ENCODE measurements at places on chromosomes 7 and 10. TPM values are rescaled to one million over a fixed set of nuclear protein-coding genes. Genes with fewer than 3 reads are reported as not detected.

Gene C10orf90
- not detected for total RNA-seq

DNA sequence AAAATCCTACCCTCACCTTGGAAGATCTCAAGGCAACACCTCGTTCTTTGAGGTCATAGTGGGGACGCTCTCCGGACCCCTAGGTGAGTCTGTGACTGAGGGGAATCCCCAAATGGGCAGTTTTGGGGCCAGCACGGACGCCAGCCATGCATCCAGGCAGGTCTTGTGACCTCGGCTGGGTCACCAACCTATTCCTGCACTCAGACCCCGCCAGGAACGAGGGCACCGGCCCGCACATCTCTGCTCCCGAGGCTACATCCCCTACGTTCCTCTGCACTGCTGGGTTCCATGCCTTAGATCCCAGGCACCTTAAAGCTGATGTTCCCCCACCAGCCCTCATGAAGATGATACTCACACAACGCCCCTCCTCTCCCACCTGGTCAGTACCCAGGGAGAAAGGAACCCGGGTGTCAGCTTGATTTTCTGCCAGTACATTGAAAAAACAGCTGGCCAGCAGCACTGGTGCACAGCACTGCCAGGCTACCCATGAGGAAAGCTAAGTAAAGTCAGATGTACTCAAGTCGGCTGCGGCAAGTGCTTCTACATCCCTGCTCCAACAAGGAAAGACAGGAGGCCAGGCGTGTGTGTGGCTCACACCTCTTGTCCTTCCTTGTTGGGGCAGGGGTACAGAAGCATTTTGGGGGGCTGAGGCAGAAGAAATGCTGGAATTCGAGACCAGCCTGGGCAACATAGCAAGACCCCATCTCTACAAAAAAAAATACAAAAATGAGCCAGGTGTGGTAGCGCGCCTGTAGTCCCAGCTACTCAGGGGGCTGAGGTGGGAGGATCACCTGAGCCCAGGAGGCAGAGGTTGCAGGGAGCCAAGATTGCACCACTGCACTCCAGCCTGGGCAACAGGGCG, 48.1 kb downstream of the DIP2C start:
- DNase-seq, result no peak

GRCh38 chr10:21497177-21497807, 28.2 kb downstream of the SKIDA1 start:
- DNase-seq, result peak; percentile 96

GRCh38 chr10:89283936-89284475, 17.8 kb upstream of the IFIT2 start:
- peak; percentile 67 for DNase-seq

DNA sequence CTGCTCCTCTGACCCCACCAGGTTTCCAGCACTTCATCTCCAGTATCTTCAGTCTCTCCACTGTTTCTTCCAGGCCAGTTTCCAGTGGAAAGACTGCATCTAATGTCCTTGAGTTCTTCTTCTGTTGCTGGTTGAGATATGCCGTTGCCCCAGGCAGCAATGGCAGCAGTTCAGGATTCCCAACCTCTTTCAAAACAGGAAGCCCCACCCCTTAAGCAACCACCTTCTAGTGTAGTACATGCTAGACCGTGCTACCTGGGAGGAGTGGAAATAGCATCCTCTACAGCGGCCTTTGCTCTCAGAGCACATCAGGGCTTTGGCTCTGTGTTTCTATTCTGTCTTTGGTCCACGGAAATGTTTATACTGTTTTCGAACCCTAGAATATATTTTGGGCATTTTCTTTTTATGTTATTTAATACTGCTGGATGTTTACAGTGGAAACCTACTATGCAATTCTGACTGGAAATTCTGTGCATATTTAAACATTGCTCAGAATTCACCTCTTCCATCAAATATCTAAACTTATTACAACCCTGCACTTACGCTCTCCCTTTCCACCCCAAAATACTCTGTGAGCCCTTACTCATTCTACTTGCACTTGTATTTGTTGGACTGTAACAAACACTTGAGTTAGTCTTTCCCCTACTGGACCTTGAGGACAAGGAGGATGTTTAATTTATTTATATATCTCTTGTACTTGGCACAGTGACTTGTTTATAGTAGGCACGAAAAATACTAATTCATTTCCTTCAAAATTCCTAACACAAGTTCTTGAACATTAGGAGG, 8.5 kb upstream of the BPGM start:
- no peak for DNase-seq

DNA sequence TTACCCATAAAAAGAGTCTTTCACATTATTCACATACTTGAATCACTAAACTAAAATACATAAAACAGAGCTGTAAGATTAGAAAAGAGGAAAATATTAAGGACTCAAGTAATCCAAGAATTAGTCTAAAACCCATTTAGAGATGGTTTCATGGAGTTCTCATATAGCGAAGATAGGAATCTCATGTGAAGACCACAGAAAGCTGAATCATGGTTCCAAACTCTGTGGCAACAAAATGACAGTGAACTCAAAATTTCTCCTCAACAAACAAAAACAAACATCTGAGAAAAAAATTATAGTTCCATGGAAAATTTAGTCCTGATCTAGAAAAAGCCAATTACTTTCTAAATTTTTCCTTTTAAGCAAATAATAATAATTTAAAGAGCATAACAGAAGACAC, 34.6 kb downstream of the BAZ1B start:
- DNase-seq, result no peak

GRCh38 chr10:24931236-24931635, 21.2 kb downstream of the PRTFDC1 start:
- DNase-seq, result no peak

GRCh38 chr7:125491137-125491536, 561.5 kb upstream of the POT1 start:
- no peak for DNase-seq

GRCh38 chr7:124996778-124997177, 67.2 kb upstream of the POT1 start:
- no peak for DNase-seq

Gene SPDYE3
- total RNA-seq, result not detected

Gene OPALIN
- not detected for total RNA-seq

- no peak for DNase-seq
Measured at GRCh38 chr10:32929634-32930033, 28.4 kb downstream of the ITGB1 start.

DNA sequence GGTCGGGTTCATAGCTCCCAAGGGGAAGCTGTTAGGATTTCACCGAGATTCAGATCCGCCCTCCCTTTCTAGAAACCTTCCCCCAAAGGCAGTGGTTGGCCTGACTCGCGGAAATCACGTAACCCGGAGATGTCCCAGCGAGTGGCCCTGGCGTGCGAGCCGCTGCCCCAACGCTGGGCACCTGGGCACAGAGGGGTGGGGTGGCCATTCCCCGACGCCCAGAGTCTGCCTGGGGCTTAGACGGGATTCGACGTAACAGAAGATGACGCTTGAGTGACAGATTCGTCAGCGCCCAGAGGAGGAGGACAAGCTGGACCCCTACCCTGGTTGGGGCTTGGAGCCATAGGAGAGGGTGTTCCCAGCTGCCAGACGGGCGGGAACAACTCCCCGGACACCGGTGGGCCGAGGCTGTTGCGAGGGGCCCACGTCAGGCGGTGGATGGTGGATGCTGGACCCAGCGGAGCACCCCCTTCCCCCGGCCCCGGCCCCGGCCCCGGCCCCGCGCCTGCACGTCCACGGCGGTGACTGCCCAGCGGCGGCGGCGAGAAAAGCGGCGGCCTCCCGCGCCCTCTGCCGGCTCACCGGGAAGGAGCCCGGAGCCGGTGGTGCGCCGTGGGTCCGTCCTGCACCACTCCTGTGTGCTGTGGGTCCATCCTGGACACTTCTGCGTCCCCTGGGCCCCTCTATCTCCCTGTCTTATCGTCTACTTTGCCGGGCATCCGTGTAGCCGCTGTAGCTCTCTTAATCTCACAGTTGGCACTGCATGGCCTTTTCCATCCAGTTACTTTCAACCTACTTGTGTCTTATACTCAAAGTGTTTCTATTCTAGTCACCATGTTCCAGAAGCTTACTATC, 35.4 kb upstream of the KNDC1 start:
- DNase-seq, result peak; percentile 58

DNA sequence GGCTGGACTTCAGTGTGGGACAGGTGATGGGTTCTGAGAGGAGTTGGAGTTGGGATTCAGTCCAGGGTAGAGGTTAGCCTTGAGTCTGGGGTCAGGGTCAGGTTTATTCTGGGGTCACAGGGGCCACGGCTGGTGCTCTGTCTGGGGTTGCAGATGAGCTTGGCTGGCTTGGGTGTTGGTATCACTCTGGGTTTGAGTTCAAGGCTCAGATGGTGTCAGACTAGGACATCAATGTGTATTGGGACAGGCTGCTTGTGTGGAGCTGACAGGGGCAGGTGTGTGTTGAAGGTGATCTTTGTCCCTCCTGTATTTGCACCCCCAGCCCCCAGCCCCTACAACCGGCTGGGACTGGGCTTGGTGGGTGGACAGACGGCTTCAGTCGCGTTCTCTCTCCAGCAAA, 26.8 kb downstream of the TMEM270 start:
- DNase-seq, result no peak

- peak; percentile 82 for DNase-seq
Measured at GRCh38 chr10:11165591-11166543, 148.2 kb downstream of the CELF2 start.

Gene NUDT13
- 4.1 TPM for total RNA-seq

DNA sequence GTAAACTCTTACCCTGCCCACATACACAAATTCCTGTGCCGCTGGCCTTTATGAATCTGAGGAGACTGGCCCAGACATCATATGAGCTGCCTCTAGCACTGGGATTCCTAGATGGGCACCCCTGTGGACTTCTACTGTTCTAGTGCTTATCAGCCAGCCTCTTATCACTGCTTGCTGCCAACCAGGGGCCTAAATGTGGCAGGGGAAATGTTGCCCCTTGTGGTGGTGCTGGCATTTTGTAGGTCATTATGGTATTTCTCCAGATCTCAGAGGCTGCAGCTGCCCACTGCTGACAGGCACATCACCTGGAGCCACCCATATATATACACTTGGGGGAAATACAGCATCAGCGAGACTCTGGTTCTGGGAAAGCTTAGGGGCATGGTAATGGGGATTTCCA, 5.4 kb downstream of the SFR1 start:
- DNase-seq, result no peak

DNA sequence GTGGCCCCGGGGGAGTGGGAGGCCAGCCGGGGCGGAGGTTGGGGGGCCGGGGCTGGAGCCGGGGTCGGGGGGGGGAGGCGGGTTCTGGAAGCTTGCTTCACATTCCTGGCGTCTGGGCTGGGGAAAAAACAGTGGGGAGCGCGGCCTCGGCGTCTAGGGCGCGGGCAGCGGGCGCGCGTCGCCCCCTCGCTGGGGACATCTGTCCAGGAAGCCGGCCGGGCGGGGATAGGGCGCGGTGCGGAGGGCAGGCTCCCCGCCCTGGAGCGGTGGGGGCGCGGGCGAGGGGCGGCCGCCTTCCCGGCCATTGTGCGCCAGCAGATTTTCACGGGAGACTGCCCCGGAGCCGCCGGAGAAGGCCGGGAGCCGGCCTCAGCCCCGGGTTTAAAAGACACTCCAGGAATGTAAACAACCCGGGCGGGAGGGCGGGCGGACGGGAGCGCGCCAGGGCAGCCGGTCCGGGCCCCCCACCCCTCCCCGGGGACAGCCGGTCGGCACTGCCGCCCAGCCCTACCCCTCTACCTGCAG, 1.4 kb downstream of the ZMIZ1 start:
- DNase-seq, result peak; percentile 75

Gene WDFY4
- 1.1 TPM for total RNA-seq

DNA sequence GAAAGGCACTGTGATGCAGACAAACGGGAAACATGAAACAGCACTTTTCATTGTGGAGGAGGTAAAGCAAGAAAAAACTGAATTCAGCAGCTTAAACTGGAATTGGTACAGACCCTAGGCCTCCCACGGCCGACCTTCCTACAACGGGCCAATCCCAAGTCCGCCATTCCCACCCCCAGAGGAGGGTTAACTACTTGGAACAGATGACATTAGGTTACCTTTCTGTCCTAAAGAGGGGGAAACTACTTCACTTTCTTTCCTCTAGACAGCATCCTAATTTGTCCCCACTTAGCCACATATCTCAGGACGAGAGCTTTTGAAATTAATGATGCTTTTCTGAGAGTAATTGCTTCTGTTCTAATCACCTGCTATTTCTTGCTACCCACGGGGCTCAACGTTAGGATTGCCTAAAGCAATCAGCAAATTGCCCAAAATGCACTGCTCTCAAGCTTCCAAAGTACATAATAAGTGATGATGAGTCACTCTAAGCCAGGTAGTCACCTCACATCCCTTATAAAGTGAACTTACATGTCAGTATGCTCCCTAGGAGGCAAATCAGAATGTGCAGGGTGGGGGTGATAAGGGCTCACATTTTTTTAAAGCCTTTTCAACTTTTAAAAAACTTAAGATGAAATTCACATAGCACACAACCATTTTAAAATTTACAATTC, 36.7 kb downstream of the LSM5 start:
- DNase-seq, result no peak

Gene DLD
- 318 TPM for total RNA-seq

GRCh38 chr10:97047083-97047736, 138.5 kb downstream of the SLIT1 start:
- no peak for DNase-seq

- DNase-seq, result no peak
Measured at GRCh38 chr10:71092812-71093401, 119.5 kb upstream of the UNC5B start.

Gene MKI67
- 2.4 TPM for total RNA-seq

DNA sequence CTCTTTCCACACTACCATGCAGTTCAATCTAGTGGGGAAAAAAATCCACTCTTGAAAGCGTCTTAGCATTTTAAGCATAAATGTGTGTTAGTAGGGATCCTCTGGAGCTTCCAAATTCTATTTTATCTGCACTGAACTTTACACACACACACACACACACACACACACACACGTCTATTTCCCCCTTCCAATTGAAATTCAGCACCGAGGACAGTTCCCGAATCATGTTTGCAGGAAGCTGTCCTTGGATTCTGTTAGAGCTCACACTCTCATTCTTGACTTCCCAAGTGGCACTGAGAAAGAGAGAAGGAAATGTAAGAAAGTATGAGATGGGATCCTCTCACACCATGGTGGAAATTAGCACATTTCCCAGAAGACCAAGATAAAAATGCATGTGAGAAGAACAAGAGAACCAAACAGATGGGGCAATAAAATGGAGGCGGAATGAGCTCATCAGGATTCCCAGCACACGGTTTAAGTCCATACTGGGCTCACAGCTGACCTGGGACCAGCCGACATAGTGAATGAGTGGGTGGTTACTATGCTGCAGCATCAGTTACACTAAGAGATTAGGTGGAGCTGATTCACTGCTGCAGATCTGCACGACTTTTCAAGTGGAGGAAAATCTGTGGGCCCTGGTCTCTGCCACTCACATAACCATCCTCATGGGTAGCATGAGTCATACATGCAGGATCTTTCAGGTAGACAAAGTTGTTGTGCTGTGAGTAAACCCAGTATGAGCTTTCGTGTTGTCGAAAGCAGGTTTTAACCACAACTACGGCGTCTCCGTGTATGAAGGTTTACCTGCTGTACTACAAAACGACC, 3.3 kb upstream of the NPTX2 start:
- DNase-seq, result no peak

Data from Right ventricle myocardium superior (tissue), 1 donor.